ENCODE measurements at places on chromosomes 13 and 19.

DNA sequence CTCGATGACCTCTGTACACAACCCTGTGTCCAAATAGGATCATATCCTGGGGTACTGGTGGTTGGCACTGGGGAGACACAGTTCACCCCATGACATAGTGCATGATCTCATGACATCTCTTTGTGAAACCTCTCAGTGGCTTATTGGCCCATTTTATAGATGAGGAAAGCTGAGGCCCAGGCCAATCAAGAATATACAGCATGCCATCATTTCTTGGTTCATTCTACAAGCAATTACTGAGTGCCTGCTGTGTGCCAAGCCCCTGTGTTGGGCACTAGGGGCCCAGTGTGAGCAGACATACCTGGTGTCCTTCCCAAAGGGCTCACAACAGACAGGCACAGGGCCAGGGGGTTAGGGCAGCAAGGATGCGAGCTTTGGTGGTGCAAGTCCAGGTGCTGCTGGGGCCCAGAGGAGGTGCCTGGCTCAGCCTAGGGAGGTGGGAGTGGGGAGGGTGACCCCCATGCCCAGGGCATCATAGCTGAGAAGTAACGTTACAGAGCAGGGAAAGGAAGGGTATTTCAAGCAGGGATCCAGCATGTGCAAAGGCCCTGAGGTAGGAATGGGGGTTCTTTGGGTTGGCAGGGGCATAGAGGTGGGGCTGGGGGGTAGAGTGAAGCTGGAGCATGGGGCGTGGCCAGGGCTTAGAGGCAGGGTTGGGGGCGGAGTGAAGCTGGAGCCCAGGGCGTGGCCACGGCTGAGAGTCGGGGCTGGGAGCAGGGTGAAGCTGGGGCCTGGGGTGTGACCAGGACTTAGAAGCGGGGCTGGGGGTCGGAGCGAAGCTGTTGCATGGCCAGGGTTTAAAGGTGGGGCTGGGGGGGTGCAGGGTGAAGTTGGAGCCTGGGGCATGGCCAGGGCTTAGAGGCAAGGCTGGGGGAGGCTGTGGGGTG, 20.7 kb downstream of the COLGALT1 start:
- no peak overlapping the region for H3K4me3 ChIP-seq
- no peak overlapping the region for H3K27ac ChIP-seq
- DNase-seq = no peak
- no peaks in the 10 kb centered on the region for H3K27me3 ChIP-seq

GRCh38 chr19:30681162-30682100, 309.2 kb downstream of the ZNF536 start:
- no peak overlapping the region for H3K27ac ChIP-seq
- DNase-seq = no peak
- H3K36me3 ChIP-seq = no peaks in the 10 kb centered on the region
- H3K4me3 ChIP-seq = no peak overlapping the region

DNA sequence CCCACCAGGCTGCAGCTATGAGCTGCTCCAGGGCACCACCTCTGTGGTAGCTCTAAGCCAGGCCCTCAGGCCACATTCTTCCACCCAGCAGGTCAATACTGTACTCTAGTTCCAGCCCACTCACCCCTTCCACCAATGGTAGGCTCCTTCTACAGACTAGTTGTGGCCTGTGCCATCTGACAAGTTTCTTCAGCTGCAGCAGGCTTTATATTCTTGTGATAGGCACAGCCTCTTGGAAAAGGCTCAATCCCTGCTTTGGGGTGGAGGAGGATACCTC, 8.5 kb downstream of the MICU2 start:
- H3K27ac ChIP-seq = no peak overlapping the region
- peaks cover 28% of the 10 kb centered on the region for H3K4me1 ChIP-seq
- H3K27me3 ChIP-seq = no peaks in the 10 kb centered on the region
- H3K36me3 ChIP-seq = no peaks in the 10 kb centered on the region

DNA sequence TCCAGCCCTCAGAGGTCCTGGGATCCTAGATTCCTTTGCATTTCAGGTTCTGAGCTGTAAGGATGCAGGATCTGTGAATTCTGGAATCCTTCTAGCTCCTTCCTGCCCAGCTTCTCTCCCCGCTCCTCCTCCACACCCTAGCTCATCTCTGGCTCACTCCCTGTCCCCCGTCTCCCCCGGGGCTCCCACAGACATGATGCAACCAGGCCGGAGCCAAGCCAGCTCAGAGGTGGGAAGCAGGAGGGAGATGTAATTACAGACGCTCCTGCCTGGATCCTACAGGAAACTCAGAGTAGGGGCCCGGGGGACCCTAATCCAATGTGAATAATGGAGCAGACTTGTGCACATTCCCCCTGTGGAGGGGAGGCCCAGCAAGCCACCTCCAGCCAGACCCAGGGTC, 4.5 kb downstream of the GNG8 start:
- peaks cover 40% of the 10 kb centered on the region for H3K4me1 ChIP-seq
- peaks cover 30% of the 10 kb centered on the region for H3K27me3 ChIP-seq
- no peak overlapping the region for H3K4me3 ChIP-seq
- H3K27ac ChIP-seq = peak overlapping the region; percentile 27
- no peaks in the 10 kb centered on the region for H3K36me3 ChIP-seq
- DNase-seq = peak; percentile 67

DNA sequence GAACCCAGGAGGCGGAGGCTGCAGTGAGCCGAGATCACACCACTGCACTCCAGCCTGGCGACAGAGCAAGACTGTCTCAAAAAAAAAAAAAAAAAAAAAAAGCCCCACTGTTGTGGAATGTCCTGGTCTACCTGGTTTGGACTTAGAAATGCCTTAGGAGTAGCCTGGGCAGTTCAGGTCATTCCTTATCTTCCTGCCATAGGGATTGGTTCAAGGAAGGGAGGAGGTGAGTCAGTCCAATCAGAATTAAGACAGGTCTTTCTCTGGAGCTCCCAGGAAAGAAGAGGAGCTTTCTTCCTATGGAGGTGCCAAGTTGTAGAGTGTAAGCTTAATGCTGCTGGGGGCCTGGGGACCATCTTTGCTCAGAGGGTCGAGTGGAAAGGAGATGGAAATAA, 44.8 kb downstream of the SIPA1L3 start:
- H3K36me3 ChIP-seq = no peaks in the 10 kb centered on the region
- H3K27ac ChIP-seq = no peak overlapping the region
- no peaks in the 10 kb centered on the region for H3K4me1 ChIP-seq

DNA sequence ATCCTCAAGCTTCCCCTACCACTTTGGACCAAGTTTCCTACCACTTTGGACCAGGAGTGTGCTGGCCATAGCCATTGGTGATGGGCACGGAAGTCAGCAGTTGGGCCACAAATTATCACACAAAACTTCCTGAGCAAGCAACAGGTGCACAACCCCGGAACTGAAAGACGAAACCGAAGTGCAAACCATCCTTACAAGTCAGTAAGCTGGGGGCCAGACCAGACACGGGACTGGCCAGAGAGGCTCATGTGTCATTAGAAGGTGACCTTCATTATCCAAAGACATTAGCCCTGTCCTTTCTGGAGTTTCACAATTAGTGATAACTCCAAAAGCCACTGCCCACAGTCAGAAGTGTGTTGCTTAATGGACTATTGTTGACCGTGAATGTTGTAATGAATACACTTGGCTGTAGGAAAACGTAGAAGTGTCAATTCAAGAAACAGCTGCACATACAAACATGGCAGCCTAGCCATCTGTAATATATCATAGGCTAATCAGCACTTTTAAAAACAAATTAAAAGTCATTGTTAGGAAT, 244.1 kb upstream of the IRS2 start:
- H3K27me3 ChIP-seq = no peaks in the 10 kb centered on the region
- no peaks in the 10 kb centered on the region for H3K36me3 ChIP-seq
- H3K4me3 ChIP-seq = no peak overlapping the region
- no peak overlapping the region for H3K27ac ChIP-seq
- no peaks in the 10 kb centered on the region for H3K4me1 ChIP-seq

GRCh38 chr13:31046711-31047279, 114.3 kb downstream of the TEX26 start:
- no peak overlapping the region for H3K27ac ChIP-seq
- H3K4me3 ChIP-seq = peak overlapping the region; percentile 29
- H3K36me3 ChIP-seq = no peaks in the 10 kb centered on the region
- DNase-seq = peak; percentile 24

DNA sequence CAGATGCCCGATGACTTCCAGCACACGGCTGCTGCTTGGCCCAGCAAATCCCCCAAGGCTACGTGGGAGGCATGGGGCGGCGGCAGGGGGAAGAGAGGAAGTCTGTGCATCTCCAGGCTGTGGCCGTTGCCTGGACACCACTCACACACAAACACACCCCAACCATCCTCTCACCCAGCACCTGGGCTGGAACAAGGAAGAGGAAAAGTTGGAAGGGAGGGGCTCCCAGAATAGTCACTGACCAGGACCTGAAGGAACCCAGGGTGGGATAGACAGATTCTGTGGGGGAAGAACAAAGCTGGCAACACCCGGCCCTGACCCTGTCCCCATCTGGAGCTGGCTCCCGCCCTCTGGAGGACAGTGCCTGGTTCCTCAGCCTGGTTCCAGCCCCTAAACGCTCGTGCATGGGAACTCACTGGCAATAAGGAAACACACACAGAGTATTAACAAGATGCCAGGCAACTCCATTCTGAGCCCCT, 11.2 kb downstream of the PPP6R1 start:
- H3K4me3 ChIP-seq = no peak overlapping the region
- peaks cover 57% of the 10 kb centered on the region for H3K4me1 ChIP-seq
- H3K36me3 ChIP-seq = peaks cover 43% of the 10 kb centered on the region
- DNase-seq = peak; percentile 56
- H3K27ac ChIP-seq = peak overlapping the region; percentile 54

DNA sequence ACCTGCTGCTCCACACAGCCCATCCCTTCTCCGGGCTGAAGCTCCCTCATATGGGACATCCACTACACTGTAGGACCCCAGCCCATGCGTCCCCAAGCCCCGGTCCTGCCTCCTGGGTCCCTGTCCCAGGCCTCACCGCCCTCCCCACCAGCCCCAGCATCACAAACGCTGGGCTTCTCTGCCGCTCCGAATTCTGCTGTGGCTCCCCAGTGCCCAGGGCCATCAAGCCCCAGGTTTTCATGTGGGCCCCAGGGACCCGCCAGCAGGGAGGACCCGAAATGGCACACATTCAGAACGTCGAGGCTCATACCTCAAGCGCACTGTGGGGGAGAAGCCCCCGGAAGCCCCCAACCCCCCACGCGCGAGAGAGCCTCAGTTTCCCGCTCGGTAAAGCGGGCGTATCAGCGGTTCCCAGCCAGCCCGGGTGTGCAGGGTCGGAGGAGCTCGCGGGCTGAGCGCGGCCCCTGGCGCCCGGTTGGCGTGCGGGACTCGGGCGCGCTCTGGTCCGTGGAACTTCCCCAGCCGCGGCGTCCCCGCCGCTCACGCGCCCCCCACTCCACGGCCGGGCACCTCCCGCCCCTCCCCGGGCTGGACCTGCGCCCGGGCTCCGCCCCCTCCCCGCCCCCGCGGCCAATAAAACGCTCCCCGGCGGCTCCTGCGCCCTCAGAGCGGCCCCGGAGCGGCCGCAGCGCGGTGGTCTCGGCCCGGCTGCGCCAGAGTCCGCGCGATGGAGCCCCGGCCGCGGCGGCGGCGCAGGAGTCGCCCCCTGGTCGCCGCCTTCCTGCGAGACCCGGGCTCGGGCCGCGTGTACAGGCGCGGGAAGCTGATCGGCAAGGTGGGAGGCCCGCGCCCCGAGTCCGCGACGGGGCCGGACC, at the start of gene PLK5:
PLK5 (plus strand) TSS at position 666 of the 875 bp plus-strand sequence. CDS start 2,920 bp downstream, outside the sequence.
- no peak for DNase-seq
- peak within 1 kb of the TSS; percentile 46 for H3K4me3 ChIP-seq
- no peak within 1 kb of the TSS for H3K27ac ChIP-seq
- H3K36me3 ChIP-seq = no peaks in the 10 kb centered on the region
- peaks cover 70% of the 10 kb centered on the region for H3K27me3 ChIP-seq
- H3K4me1 ChIP-seq = peaks cover 13% of the 10 kb centered on the region

DNA sequence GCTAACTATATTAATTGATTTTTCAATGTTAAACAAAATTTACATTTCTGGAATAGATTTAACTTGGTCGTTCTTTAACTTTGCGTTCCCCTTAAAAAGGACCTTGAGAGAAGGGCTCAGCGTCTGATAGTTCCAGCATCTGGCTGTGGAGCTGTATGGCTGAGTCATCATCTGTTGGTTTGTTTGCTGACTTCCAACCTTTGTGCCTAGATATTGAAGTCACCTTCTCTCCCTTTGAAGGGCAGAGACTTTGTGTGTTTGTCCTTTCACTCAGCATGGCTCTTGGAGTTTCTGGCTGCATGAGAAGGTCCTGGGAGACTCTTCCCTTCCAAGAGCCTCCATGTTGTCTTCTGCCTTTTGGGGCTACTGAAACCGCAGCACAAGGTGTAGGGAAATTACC, 16.6 kb upstream of the IRS2 start:
- no peak overlapping the region for H3K27ac ChIP-seq
- DNase-seq = no peak
- H3K4me3 ChIP-seq = no peak overlapping the region
- H3K36me3 ChIP-seq = no peaks in the 10 kb centered on the region
- H3K4me1 ChIP-seq = no peaks in the 10 kb centered on the region

DNA sequence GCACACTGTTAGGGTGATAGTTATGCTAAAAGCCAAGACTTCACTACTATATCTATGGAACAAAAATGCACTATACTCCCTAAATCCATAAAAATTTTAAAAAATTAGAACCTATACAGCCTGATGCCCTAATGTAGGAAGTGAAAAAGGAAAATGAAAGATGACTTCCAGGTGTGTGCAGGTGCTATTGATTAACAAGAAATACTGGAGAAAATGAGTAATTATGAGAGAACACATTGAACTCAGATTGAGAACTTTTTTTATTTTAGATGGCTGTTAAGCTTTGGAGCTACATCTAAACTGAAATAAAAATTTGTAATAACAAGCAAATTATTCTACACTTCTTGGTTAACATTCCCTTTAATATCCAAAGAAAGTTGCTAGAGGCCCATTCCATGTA, 1015.7 kb downstream of the PCDH9 start:
- no peaks in the 10 kb centered on the region for H3K4me1 ChIP-seq
- no peak for DNase-seq
- H3K4me3 ChIP-seq = no peak overlapping the region
- H3K27ac ChIP-seq = no peak overlapping the region
- H3K36me3 ChIP-seq = no peaks in the 10 kb centered on the region

GRCh38 chr13:59880468-59880867, 283.3 kb downstream of the DIAPH3 start:
- H3K36me3 ChIP-seq = no peaks in the 10 kb centered on the region
- DNase-seq = no peak
- H3K27ac ChIP-seq = no peak overlapping the region
- H3K4me3 ChIP-seq = no peak overlapping the region
- no peaks in the 10 kb centered on the region for H3K27me3 ChIP-seq
- H3K4me1 ChIP-seq = no peaks in the 10 kb centered on the region

GRCh38 chr19:51702103-51702824, 9.1 kb downstream of the SPACA6 start:
- H3K4me1 ChIP-seq = peaks cover 47% of the 10 kb centered on the region
- no peak overlapping the region for H3K4me3 ChIP-seq
- H3K27ac ChIP-seq = peak overlapping the region; percentile 94
- no peaks in the 10 kb centered on the region for H3K27me3 ChIP-seq
- DNase-seq = peak; percentile 77

- no peak for DNase-seq
- H3K4me3 ChIP-seq = no peak overlapping the region
- H3K4me1 ChIP-seq = no peaks in the 10 kb centered on the region
- H3K27ac ChIP-seq = no peak overlapping the region
These were observed 424.1 kb upstream of the DACH1 start for GRCh38 chr13:72290962-72291681.

- H3K27me3 ChIP-seq = no peaks in the 10 kb centered on the region
- H3K27ac ChIP-seq = peak overlapping the region; percentile 40
- no peak overlapping the region for H3K4me3 ChIP-seq
These were observed 63.6 kb downstream of the ZNF44 start for GRCh38 chr19:12230751-12231733.

Data from left ventricle myocardium inferior (tissue), 1 donor.